ENCODE measurements at places on chromosomes 7 and 10.

DNA sequence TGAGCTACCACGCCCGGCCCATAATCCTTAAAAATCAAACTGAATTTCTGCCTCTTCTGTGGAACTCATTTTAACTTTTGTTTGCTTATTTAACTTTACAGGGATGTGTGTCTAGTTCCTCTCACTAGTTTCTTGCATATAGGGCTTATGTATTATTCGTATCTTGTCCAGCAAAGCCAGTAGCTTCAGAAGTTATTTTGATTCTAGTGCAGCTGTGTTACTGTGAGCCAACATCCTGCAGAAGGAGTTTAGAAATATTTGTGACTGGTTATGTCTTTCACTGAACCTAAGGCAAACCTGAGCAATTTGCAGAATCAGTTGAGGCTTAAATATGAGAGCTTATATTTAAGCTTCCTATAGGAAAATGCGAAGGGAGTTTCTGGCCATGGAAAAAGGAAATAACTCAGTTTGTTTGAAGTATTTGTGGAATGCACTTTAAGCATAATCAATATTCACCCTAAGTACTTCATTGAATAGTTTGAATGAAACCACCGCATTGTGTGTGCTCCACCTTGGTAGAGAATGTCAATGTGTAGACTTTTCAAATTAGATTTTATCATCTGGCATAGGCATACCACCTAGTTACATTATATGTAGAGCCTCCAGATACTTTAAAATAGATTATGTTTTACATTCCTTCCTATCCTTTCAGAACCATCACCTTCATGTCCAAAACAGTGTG lies 90.8 kb downstream of the MCU start:
- DNase-seq, result no peak

- DNase-seq, result no peak
Measured at GRCh38 chr7:7956531-7957128, 12.0 kb upstream of the GLCCI1 start.

GRCh38 chr7:121372376-121373010 lies 23.6 kb downstream of the FAM3C start:
- no peak for DNase-seq

- DNase-seq, result no peak
Measured at GRCh38 chr10:127094984-127095383, 101.4 kb downstream of the INSYN2A start.

GRCh38 chr7:155336812-155337602 lies 39.3 kb downstream of the INSIG1 start:
- DNase-seq, result no peak

DNA sequence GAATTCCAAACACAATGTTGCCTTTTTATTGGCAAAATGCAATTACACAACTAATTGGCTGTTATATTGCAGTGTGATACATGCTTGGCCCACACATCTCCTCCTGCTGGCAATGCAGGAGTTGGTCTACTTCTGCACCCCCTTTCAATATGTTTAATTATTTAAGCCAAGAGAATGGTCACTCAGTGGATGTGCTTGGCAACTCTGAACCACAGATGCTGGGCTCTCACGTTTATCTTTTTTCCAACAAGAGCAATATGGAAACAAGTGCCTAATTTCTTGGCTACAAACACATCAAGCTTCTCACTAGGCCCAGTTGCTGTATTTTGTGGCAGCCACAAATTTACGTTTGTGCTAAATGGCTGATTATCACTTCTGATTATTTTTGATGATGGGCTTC lies 1149.2 kb upstream of the CELF2 start:
- DNase-seq, result no peak

DNA sequence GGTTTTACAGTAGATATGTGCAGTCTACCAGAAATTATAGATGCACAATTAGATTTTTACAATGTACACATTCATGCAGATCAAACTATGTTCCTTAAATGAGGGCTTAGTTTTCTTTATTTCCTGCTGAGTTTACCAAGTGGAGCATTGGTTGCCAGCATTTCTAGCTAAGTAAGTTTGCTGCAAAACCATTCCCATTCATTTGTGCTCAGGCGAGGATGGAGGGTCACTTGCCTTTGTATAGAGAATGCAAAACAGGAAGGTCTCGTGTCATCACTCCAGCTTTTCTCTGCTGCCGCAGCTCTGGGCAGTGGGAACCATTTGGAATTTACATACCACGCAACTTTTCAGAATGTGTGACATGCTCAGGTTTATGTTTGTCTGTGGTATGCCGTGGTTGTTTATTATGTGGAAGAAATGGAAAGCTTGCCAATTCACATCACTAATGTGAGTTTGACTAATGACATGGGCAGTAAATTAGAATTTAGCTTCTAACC lies 198.6 kb downstream of the TRIL start:
- DNase-seq, result no peak

DNA sequence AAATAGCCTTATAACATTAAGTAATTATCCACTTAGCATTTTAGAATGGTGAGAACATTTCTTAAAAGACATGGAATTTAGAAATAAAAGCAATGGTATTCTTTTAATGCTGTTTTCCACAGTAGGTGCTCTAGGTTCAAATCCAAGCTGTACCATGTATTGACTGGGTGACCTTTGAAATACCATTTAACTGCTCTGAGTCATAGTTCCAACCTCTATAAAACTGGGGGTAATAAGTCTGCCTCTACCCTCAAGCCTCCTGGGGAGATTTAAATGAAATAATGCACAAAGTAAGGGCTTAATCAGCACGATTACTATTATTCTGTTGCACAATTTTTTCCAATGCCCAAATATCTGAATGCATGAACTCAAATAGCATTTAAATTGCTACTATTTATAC lies 236.4 kb upstream of the CCDC6 start:
- no peak for DNase-seq

DNA sequence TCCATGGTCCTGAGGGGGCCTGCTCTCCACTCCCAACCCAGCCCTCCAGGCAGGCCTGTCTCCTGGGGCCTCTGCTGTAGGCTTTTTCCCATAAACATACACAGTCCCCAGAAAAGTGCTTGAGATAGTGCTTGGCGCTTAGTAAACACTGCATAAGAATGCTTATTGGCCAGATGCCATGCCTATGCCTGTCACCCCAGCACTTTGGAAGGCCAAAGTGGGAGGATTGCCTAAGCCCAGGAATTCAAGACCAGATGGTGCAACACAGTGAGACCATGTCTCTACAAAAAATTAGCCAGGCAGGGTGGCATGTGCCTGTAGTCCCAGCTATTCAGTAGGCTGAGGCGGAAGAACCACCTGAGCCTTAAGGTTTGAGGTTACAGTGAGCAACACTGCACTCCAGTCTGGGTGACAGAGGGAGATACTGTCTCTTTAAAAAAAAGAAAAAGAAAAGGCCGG lies 24.6 kb upstream of the ASL start:
- DNase-seq, result no peak

- DNase-seq, result no peak
Measured at GRCh38 chr10:97774811-97775294, 3.1 kb upstream of the SFRP5 start.

GRCh38 chr10:127986531-127987466 lies 79.9 kb downstream of the PTPRE start:
- no peak for DNase-seq

- no peak for DNase-seq
Measured at GRCh38 chr7:19080093-19080492, 37.3 kb downstream of the TWIST1 start.

DNA sequence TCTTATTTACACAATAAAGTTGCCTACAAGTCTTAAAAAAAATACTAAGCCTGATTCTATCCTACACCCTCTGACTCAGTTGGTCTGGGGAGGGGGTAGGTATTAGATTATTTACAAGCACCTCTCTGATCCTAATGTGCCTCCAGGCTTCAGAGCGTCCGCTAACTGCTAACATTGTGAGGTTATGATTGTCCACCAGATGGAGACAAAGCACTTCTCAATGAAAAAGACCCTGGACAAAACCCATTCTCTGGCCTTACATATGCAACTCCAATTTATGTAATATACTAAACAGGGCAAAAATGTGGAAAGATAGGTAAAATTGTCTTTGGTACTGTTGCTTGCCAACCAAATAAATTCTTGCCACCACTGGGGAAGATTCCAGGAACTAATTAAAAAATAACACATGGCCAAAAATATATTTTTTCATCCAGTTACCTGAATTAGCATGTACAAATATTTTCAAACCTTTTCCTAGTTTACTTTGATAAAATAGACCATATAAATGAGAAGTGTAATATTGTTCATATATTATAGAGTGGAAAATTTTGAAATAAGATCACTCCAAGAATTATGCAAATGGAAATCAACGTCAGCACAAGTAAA lies 92.4 kb downstream of the KIF20B start:
- DNase-seq, result peak; percentile 7

GRCh38 chr7:107563081-107563774 lies 492 bp downstream of the COG5 start:
- DNase-seq, result no peak

DNA sequence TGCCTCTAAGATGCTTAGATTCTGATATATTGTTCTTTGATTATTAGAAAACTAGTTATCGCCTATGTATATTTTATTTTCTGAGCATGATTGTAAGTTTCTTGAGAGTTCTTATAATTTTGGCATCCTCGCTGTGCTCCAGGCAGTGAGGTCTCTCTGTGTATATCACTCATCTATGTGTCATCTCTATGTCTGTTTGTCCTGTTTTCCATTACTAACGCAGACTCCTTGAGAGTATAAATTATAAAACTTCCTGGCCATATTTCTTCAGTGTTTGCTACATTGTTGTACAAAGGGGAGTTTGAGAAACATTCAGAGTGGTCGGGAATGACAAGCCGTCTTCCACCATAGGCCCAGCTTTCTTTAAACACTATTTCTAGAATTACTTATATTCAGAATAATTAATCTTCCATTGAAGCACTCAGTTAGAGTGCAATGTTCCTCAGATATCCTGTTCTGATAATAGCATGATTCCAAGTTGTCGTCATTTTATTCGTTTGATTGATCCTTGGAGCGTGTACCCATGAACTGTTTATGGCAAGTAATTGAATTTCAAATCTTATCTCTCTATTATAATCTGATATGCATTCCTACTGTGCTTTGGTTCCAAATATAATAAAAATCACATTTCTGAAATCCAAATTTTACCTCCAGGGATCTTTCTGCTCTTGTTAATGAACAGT lies 206.6 kb downstream of the BAMBI start:
- DNase-seq, result no peak

DNA sequence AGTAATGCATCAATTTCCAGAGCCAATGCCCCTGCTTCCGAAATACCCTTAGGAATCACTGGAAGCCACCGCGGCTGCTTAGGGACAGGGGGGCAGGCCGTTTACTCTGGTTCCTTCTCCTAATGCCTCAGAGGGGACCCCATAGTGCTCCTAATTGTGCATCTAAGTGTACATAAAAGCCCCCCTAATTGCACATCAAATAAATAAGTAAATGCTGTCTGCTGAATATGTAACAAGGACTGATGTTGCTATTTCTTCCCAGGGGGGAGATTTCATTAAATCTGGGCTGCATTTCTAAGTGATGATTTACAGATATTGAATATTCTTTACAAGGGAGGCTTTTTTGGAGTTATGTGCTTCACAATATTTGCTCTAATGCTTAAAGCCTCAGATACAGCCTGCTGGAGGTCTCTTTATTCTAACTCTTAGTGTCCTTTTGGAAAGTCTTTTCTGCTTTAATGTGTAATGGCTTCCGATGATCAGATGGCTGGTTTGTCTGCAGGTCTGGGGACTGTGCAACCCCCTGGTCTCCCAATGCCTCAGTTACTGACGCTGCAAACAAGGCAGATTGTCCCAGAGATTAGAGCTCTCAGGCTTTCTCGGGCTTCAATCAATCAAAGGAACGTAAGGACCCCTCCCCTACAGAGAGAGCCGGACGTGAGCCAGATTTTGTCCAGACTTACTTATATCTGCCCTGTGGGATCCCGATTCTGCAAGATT lies 143.0 kb downstream of the PRPF18 start:
- DNase-seq, result no peak

DNA sequence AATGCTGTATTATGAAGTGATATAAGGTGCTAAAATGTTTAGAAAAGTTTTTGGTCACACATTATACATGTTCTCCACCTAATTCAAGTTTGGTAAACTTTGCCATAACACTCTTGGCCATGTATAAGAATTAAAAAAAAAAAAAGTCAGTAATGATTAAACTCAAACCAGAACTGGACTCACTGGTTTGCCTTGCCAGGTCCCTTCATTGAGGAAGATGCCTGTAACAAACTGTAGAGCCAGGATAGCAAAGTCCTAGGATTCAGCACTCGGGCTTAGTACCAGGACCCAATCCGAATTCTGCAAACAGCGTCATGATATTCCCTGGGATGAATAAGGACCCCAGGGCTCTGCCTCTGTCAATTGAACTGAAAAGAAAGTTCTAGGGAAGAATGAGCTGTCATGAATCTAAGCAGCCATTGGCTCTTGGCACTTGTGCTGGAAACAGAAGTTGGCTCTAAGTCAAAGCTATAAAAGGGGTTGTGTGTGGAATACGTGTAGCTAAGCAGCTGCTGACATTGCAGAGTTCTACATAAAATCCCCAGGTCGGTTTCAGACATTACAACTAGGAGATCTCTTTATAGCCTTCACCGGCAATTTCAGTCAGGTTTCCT lies 216.9 kb downstream of the C7orf25 start:
- DNase-seq, result no peak

DNA sequence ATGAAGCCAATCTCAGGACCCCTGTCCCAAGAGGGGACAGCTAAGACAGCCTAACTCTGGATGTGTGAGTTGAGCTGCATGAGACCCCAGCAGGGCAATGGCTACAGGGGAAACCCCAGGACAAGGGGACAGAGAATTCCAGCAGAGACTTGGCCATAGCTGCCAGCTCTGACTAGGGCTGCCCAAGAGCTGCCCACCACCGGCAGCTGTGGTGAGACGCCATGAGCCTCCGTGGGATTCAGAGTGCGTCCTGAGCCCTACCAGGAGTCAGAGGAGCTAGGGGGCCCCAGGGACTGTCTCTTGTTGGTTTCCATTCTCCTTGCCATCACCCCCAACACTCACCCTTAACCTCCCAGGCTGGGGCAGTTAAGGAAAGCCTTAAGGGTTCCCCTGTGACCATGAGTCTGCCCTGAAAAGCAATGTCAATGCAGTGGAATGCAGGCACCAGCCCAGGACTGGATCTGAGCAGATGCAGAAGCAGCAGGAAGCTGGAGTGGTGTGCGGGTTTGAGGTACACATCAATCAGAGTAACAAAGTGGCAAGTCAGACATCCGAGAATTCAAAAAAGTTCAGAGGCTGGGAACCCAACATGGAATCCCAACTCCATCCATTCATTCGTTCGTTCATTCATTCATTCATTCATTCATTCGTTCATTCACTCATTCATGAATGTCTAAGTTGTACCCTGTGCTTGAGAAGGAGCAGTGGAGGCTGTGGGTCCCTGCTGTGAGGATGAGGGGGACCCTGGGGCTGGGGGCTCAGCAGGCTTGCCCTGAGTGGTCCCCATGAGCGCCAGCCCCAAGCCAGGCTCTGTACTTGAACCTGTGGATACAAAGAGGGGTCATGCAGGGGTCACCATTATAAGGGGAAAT lies 52.9 kb downstream of the C10orf120 start:
- DNase-seq, result no peak

DNA sequence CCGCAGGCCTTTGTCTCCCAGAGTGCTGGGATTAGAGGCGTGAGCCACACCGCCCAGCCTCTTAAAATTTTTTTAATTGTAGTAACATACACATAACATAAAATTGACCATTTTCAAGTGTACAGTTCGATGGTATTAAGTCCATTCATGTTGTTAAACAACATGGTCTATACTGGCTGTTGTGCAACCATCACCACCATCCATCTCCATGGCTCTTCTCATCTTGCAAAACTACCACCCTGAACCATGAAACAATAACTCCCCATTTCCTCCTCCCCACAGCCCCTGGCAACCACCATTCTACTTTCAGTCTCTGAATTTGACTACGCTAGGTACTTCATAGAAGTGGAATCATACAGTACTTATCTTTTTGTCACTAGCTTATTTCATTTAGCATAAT lies 7.9 kb upstream of the ZFYVE27 start:
- no peak for DNase-seq

Data from activated CD8-positive, alpha-beta memory T cell treated with anti-CD3 and anti-CD28 coated beads for 1 hour (primary cell).